Ureter (tissue), 1 donor: ENCODE measurements at places on chromosomes 2 and 18. TPM values are rescaled to one million over a fixed set of nuclear protein-coding genes. Genes with fewer than 3 reads are reported as not detected.
A peak's percentile ranks its signal among the peaks of the same experiment; 100 is the strongest.

DNA sequence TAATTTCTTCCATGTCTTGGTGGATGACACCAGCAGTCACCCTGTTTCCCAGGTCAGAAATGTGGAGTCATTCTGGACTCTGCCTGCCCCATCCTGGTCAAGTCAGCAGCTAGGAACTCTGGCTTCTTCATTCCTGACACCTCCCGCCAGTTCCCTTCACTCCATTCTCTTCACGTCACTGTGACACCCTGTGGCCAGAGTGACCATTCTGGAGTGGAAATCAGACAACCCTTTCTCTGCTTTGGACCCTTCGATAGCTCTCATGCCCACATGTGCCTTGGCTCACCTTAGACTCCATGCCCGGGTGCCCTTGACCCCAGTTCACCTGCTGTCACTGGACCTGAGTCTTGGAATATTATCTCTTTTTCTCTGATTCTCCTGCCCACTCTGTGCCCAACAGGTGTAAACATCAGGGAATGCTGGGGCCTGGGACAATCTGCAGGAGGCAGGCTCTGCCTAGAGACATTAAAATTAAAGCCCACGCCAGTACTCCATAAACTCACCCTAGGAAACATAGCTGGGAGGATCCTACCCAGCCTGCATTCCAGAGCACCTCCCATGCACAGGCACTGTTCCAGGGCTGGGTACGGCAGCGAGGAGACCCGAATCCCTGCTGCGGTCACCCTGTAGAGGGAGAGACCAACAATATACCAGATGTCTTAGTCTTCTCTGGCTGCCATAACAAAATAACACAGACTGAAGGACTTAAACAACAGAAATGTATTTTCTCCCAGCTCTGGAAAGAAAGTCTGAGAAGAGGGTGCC lies 41.1 kb upstream of the FAHD2A start:
- peak; percentile 24 for DNase-seq

DNA sequence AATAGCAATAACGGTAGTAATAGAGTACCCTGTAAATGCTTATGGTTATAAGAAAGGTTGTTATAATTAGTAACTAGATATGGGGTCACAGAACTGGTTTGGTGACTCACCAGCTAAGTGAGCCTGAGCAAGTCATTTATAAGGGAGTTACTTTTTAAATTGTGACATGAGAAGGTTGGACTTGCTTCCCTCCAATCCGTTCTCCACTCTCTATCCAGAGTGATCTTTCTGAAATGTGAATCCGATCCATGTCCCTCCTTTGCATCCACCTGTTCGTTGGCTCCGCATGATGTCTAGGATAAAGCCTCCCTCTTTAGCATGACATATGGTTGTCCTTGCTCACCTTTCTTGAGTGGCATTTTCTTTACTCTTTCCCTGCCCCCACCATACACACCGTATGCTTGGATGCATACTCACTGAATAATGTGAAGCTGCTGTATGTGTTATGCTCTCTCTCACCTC lies 83.1 kb downstream of the CDC42EP3 start:
- no peak for DNase-seq

- DNase-seq = no peak
Observed at GRCh38 chr2:19882286-19882685, 19.5 kb downstream of the TTC32 start.

GRHL1 gene
- total RNA-seq = 61.6 TPM

GRCh38 chr2:233654501-233654900 lies 17.2 kb upstream of the UGT1A9 start:
- DNase-seq = no peak

ZBTB7C gene
- 72.1 TPM for total RNA-seq

DNA sequence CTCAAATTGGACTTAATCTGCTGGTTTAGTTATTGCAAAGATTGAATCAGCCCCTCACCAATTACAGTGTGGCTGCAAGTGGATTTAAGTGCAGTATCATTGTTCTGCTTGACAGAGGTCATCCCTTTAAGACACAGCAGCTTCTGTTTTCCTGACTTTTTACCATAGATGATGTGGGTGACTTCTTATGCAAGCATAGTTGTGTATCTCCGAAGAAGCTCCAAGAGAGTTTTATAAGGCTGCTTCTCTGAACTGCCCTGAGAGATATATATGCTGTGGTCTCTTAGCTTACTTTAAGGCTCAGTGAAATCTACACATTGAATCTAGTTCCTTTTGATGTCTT lies 3.5 kb downstream of the TRIB2 start:
- DNase-seq = no peak

REG3G gene
- not detected for total RNA-seq

- no peak for DNase-seq
Observed at GRCh38 chr2:15141211-15141610, 419.9 kb downstream of the NBAS start.

- DNase-seq = no peak
Observed at GRCh38 chr2:147763861-147764260, 81.0 kb upstream of the ACVR2A start.

DNA sequence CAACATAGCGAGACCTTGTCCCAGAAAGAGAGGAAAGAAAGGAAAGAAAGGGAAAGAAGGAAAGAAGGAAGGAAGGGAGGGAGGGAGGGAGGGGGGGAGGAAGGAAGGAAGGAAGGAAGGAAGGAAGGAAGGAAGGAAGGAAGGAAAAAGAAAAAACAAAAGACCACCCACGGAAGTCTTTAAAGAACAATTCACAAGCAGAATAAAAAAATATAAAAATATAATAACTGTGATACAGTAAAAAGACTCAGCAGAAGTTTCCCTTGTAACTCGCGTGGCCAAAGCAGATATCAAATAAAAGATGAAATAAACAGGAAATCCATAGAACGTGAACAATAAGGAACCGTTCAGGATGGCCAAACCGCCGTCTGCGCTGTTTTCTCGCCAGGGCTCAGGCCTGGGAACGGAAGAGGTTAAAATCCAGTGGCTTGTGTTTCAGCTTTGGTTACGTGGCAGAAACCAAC lies 1.2 kb upstream of the SLC1A4 start:
- DNase-seq = no peak

GRCh38 chr18:59898093-59898492 lies 1.7 kb upstream of the PMAIP1 start:
- DNase-seq = no peak

DNA sequence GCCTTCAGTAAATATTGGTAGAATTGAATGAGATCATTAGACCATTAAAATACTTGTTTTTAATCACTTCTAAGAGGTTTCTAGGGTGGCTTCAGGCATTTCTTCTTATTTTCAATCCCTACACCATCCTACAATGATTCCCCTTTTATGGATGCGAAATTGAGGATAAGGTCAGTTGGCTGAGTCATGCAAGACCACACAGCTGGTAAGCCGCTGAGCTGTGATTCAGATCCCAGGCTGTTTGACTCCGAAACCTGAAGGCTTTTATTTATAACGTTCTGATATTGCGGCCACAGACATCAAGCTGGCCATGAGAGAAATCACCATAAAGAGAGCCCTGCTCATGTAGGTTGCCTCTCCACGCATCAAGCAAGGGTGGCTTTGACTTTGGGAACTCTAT lies 133.4 kb downstream of the VAPA start:
- no peak for DNase-seq

TMEM178A gene
- 2.9 TPM for total RNA-seq

- DNase-seq = no peak
Observed at GRCh38 chr2:230052299-230052698, 16.4 kb downstream of the SLC16A14 start.
